ENCODE measurements at places on chromosomes 11 and 22.

- no peak for DNase-seq
These were observed 11.2 kb downstream of the RTN4RL2 start for GRCh38 chr11:57471496-57471895.

- DNase-seq, result no peak
These were observed 32.5 kb downstream of the SYT13 start for GRCh38 chr11:45253640-45254039.

- no peak for DNase-seq
These were observed 7.6 kb upstream of the ASCL2 start for GRCh38 chr11:2277933-2278523.

DNA sequence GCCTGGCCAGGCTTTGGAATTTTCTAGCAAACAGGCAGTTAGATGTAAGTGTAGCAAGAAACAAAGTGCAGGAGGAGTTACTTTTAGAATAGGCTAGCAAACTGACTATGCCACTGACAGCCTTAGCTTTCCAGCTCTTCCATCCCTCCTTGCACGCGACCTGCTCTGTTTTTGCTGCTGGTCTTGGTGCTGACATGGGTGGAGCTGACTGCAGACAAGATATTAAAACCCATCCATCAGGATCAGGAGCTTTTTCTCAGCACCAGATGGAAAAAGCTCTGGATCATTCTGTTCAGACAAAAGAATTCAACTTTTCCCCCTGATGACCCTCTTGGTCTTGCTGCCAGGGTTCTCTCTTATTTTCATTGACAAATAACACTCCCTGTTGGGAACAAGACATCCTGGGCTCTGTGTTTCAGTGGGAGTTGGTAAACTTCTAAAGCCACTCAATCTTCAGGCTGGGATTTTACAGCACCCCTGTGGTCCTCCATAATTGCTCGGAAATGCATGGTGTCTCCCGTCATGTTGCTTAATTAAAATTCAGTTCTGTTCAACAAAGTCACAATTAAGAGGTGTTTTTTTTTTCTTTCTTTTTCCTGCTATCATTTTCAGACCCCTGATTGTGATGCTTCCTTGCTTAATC, 240.0 kb upstream of the LARGE1 start:
- DNase-seq, result no peak
